ENCODE measurements at places on chromosomes 12 and 14.

- DNase-seq, result no peak
These were observed 153.9 kb downstream of the PIK3C2G start for GRCh38 chr12:18415227-18415626.

DNA sequence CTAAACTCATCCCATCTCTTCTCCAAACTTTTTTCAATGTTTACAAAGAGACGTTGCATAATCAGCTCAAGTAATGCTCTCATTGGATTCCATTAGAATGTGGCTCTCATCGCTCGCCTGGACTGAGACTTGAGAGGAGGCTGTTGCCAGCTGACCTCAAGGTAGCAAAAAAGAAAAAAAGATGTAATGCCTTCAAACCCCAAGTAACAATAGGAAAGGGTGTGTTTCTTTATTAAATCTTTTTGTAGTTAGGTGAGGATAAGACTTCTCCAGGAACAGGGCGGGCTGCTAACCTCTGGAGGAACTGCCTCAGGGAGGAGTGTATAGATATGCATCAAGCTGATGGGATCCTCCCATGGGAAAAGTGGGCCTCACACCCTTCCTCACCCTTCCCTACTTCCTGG, 956 bp upstream of the PTHLH start:
- no peak for DNase-seq

DNA sequence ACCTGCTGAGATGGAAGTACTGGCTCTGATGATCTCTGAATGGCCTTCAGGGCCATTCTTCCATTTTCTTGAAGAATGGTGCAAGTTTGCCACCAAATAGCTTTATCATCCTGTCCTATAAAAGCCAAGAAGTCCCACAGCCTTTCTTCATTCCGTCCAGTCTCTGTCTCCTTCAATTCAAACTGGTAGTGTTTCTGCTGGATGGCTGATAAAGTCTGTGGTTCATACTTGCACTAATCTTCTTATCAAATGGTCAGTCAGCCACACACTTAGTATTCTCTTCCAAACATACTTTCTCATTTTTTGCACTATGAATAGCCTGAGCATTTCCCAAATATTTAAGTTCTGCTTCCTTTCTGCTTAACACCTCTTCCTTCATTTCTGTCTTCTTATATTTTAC, 39.4 kb upstream of the BEGAIN start:
- DNase-seq, result no peak

GRCh38 chr12:54711669-54712068, 63.5 kb upstream of the DCD start:
- no peak for DNase-seq

DNA sequence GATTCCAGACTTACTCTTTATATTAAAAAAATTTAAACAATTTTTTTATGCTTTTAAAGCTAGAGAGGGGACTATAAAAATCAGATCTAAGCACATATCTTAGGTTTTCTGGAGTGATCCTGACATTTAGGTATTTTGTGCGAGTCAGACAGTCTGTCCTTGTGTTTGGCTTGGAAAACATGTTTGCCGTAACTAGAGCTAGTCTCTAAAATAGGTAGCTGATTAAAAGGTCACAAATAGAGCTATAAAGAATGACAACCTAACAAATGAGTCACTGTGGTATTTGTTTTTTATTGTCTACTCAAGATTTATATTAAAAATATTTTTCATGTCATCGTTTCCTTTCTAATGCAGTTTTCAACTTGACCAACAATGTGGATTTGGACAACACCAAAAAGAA, 73.4 kb downstream of the MNAT1 start:
- DNase-seq, result no peak

GRCh38 chr12:53430116-53430515, 6.5 kb downstream of the AMHR2 start:
- no peak for DNase-seq

DNA sequence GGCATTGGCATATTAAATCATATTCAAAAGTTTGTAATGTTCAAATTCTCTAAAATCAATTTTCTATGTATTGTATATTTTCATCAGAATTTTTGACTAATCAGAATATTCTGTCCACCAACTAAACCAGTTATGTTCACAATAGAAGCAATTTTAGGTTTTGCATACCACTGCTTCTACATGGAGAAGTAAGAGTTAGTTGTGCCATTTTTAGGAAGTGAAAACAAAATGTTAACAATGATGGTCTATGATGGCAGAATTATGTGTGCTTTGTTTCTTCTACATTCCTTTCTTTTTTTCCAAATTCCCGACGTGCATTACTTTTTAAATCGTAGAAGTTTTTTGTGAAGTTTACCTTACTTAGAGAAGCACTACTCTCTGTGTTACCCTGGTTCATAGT, 29.5 kb downstream of the ABHD12B start:
- no peak for DNase-seq

GRCh38 chr14:22606380-22606779, 8.3 kb downstream of the ABHD4 start:
- no peak for DNase-seq

- DNase-seq, result peak; percentile 99
These were observed at the start of gene MYL6 for GRCh38 chr12:56158029-56158925. TSS of gene MYL6 (plus strand) at chr12:56158359. CDS start at chr12:56158402, 43 bp downstream.

- DNase-seq, result no peak
These were observed 128.9 kb downstream of the FOXA1 start for GRCh38 chr14:37466003-37466622.
